ENCODE measurements at places on chromosomes 2 and 18. TPM values are rescaled to one million over a fixed set of nuclear protein-coding genes. Genes with fewer than 3 reads are reported as not detected.
A peak's percentile ranks its signal among the peaks of the same experiment; 100 is the strongest.

DNA sequence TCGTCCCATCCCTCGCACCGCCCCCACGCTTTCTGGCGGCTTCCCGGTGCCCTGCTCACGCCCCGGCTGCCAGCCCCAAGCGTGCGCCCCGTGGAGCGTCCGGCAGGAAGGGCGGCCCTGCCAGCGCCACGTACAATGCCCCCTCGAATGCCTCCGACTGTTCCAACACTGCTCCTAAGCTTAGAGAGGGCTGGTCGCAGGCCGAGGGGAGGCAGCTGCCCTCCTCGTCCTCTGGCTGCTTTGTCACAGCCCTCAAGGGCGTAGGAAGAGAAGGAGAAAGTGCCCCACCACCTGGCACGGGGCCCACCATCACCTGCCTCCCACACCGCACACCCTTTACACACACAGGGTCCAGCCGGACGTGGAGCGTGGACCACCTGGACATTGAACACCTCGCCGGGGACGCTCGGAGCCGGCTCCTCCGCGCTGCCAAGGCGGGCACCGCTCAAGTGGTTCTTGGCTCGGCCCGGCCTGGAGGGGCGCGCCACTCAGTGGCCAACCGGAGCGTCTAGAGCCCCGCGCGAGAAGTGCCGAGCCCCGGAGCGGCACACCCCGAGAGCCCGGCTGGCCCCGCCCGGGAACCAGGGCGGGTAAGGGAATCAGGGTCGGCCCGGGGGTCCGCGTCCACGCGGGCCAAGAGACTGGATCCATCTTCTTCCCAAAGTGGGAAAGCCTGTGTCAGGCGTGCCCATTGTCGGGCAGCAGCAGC lies 830 bp downstream of the DNER start:
- peak overlapping the region; percentile 49 for H3K4me3 ChIP-seq
- H3K36me3 ChIP-seq = no peaks in the 10 kb centered on the region
- peaks cover 3% of the 10 kb centered on the region for H3K27me3 ChIP-seq
- H3K4me1 ChIP-seq = no peaks in the 10 kb centered on the region

GRCh38 chr18:2687390-2688001 lies 32.0 kb downstream of the SMCHD1 start:
- H3K27ac ChIP-seq = no peak overlapping the region
- DNase-seq = no peak
- no peaks in the 10 kb centered on the region for H3K27me3 ChIP-seq
- no peak overlapping the region for H3K4me3 ChIP-seq
- H3K4me1 ChIP-seq = no peaks in the 10 kb centered on the region

- DNase-seq = no peak
- H3K36me3 ChIP-seq = no peaks in the 10 kb centered on the region
- no peak overlapping the region for H3K4me3 ChIP-seq
- no peaks in the 10 kb centered on the region for H3K27me3 ChIP-seq
These were observed 251.8 kb downstream of the INSIG2 start for GRCh38 chr2:118340103-118340502.

The TMEM17 gene
- polyA plus RNA-seq = 1.1 TPM

The SMIM21 gene
- polyA plus RNA-seq = not detected
